ENCODE measurements at places on chromosomes 5 and 9.

- no peak for DNase-seq
These were observed 57.2 kb upstream of the IER5L start for GRCh38 chr9:129235041-129235930.

- no peak for DNase-seq
These were observed 25.6 kb upstream of the POU4F3 start for GRCh38 chr5:146313027-146313426.

- no peak for DNase-seq
These were observed 93.7 kb downstream of the GADD45G start for GRCh38 chr9:89698411-89699005.

- DNase-seq = no peak
These were observed 174.1 kb downstream of the SNX18 start for GRCh38 chr5:54691656-54692055.

DNA sequence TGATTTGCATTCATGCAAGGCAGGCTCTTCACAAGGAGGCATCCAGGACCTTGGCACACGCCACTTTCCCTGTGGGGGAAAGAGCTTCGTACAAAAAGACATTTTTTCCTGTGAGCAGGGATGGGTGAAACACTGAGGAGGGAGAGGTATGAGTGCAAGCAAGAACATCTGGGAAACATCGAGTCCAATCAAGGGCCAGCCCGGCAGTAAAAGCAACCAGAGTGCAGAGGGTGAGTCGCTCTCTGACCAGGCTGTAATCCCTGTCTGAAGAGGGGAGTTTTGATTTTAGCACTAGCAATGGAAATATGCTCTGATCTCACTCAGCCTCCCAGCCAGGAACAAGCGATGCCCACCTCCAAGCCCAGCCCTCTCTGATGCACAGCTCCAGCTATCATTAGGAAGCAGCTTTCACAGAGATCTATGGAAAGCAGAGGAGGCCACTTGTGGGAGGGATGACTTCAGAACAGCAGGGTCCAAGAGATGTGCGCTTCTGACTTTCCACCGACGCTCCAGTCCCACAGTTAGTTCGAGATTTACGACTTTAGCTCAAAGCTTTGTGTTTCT lies 211.0 kb upstream of the ADAMTS16 start:
- DNase-seq = no peak

GRCh38 chr5:5347442-5347841 lies 75.0 kb upstream of the ICE1 start:
- no peak for DNase-seq

GRCh38 chr5:139882961-139883539 lies 87.4 kb downstream of the PSD2 start:
- no peak for DNase-seq
